ENCODE measurements at places on chromosomes 4 and X.

DNA sequence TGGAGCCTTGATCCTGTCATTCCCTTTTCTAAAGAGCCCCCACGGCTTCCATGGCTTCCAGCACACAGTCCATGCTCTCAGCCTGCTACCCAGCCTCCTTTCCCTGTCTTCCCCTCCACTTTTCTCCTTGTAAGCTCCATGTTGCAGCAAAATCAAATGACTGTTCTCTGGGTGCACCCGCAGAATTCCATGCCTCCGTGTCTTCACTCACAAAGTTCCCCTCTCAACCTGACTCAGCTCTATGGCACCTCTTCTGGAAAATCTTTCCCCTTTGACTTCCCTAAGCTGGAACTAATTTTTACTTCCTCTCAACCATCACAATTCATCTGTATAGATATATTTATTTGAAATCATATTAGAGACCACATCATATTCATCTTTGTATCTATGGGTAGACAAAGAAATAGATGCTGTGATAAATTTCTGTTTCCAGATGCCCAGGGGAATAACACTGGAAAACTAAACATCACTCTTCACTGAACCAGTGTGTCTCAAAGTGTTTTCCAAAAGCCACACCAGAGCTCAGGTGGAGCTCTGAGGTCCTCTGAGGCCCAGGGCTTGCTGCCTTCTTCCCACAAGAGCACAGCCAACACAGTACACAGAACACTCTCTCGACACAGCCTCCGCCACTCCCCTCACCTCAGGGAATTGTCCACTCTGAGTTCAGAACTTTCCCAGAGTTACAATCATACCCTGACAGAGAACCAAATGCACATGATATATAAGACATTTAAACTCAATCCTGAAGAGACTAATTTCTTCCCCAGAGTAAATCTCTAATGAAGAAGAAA lies 3.3 kb downstream of the SETD7 start:
- DNase-seq: no peak

DNA sequence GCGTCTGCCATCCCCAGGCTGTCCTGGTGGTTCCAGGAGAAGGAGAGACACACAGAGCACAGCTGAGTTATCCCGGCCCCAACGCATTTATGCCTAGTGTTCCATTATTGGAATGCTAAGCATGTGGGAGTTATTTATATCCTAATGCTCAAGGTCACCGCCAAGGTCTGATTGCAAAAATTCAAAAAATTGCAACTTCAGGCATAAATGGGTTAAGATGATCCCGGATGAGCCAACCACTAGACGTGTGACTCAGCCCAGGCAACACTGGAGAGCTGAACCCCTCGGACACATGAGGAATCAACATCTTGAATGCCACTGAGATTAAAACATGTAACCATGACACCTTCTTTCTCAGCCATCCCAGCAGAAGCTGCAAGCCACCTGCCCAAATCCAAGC lies 3.8 kb upstream of the ZCCHC4 start:
- no peak for DNase-seq

- no peak for DNase-seq
These were observed 97.1 kb upstream of the ATOH1 start for GRCh38 chr4:93731456-93731855.

GRCh38 chr4:52704661-52705060 lies 45.6 kb upstream of the USP46 start:
- no peak for DNase-seq

- DNase-seq: no peak
These were observed 1092.1 kb upstream of the PRKX start for GRCh38 chrX:4805502-4805901.

- DNase-seq: no peak
These were observed 9.9 kb downstream of the CENPVL3 start for GRCh38 chrX:51608766-51609165.

DNA sequence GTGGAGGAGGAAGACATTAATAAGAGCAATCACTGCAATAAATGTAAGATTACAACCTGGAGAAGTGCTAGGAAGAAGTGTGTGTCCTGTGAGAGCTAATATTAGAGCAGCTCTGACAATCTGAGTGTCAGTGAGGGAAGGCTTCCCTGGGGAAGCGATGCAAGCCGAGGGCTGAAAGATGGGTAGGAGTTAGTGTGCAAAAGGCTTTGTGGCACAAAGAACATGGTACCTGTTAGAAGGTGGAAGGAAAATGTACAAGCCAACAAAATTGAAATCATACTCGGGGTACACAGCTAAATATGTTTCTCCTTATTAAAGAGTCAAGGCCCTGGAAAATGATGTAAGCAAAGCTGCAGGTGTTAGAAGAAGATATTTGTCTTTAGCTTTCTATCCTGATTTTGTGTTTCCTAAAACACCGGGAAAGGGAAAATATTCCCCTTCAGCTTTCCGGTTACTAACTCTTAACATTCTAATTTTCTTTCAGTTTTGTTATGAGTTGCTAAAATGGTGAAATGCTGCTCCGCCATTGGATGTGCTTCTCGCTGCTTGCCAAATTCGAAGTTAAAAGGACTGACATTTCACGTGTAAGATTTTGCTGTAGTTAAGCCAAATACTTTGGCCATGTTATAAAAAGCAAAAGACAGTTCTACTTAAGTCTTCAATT lies 808 bp downstream of the THAP6 start:
- no peak for DNase-seq

DNA sequence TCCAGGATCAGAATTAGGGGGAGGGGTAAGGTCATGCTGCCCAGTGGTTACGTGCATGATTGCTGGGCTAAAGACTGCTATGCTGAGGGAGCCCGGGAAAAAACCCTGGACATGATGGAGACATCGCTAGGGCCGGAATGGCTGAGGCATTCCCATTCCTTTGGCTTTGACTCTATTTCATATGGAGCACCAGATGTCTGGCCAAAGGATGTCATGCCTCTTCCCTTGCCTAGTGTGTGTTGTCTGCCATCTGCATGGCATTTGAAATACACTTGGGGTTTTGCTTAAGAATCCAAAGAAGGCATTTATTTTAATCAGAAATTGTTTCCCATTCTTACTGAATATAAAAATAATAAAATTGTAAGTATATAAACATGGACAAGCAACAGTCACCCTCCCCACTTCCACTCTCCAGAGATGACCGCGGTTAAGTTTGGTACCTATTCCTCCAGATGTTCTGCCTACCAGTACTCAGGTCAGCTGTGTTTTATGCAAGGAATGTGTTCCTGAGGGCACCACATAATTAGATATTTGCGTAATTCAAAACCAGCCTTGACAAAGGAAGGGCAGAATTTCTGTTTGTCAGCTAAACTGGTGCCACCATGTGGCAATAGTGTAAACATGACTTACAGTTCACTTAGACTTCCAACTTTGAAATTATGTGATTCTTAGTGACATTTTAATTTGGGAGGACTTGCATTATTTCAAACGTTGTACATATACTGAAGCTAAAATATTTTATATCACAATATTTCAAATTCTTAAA lies 105.9 kb downstream of the CT47B1 start:
- no peak for DNase-seq

DNA sequence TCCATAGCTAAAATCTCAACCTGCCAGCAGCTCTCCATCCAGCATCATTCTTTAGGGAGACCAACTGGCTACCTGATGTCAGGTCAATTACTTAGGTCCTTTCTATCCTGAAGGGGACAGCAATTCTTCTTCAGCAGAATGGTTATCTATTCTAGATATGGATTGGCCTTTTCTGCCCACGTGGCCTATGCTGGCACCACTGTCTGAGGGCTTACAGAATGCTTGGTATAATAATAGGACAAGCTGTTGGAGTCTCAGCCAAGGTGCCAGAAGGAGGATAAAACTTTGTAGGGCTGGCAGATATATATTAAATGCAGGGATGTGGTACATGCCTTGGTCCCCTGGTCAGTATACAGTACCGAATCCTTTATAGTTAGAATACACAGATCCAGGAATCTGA lies 89.8 kb upstream of the C1GALT1C1 start:
- DNase-seq: no peak

DNA sequence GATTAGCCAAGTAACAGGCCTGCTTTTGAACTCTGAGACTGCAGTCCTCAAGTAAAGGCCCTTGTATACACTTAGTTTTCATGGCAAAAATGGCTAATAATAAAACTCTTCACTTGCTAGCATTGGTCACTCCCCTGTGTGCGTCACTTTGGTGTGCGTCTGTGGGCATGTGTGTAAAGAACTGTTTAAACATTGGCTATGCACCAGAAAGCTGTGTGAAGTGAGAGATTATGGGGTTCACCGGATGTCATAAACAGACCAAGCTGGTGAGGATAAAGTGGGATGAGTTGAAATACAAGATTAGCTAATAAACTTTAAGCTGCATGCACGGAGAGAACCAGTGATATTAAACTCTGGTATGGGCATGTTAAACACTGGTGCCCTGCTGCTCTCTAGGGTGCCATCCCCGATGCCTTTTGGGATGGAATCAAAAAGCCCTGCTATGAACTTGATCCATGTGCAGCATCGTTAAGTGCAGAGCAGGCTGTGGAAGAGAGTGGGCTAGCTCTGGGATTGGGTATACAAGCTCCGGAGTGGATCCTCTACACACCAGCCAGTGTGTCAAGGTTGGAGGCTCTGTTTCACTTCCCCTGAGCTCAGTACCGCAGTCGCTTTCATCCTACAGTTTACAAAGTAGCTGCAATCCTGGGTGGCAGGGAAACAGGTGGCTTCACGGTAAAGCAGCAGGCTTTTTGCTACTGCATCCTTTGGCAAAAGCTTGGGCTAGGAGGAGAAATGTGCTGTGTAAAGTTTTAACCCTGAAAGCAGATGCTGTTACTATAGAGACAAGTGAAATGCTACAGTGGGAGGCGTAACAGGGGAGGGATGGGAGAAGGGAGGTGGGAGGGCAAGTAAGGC lies 108.3 kb upstream of the SLC4A4 start:
- DNase-seq: no peak

DNA sequence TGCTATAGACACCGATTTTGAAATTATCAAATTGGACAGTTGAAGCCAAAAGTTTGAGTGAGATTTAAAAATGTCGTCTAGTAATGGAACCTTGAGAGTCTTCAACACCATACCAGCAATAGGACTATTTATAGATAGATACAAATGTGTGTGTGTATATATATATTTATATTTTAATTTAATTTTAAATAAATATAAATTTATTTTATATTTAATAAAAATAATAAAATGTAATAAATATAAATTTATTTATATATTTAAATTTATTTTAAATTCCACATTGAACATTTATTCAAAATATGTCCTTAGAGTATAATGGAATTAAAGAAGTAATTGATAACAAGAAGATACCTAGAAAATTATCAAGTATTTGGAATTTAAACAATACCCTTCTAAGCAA lies 221.9 kb upstream of the CXXC4 start:
- no peak for DNase-seq

DNA sequence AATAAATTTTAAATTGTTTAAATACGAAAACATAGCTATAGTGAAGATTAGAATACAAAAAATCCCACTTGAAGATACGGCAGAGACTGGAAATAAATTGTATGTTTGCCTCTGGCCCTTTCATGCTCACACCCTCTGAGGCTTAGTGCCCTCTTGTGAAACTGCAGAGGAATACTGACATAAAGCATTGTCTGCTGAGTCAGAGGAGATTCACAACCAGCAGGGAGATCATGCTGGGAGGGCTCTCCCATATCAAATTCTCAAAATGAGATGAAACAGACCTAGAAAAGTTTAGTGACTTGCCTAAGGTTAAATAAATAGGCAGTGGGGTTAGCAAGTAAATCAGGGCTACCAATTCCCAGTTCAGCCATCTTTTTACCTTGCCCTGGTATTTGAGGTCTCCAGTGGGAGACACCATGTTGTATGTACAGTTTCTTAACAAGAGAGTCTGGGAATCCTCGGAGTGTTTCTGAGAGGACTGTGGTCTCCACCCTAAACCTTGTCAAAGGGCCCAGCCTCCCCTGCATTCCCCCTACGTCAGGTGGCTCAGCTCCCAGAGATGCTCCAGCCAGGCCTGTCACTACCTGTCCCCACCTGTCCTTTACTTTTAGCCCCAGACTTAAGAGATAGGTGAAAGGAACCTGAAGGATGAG lies 581.4 kb upstream of the DIPK2B start:
- DNase-seq: no peak

- DNase-seq: no peak
These were observed 4.6 kb downstream of the P2RY4 start for GRCh38 chrX:70255452-70255851.

GRCh38 chr4:1956631-1957030 lies 52.1 kb downstream of the NELFA start:
- DNase-seq: no peak

DNA sequence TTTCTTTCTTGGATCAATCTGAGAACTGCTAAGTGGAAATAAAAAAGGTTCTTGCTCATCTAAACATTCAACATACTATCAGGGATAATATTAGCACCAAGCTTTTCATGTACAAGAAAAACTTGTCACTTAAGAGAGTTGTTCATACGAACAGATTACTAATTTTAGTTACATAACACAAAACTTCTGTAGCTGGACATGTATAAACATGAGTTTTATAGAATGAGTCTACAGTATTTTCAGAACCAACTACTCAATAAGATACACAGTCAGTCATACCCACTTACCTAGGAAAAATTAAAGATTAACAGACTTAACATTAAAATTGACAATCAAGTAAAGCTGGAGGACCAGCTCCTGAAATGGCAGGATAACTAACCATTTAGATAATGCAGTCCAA lies 540.1 kb upstream of the FAM241A start:
- DNase-seq: no peak

- no peak for DNase-seq
These were observed at the start of gene NAT8L for GRCh38 chr4:2059046-2059725. Gene NAT8L, plus strand, starts transcription at chr4:2059327. Its CDS starts 185 bp downstream, at chr4:2059512.

DNA sequence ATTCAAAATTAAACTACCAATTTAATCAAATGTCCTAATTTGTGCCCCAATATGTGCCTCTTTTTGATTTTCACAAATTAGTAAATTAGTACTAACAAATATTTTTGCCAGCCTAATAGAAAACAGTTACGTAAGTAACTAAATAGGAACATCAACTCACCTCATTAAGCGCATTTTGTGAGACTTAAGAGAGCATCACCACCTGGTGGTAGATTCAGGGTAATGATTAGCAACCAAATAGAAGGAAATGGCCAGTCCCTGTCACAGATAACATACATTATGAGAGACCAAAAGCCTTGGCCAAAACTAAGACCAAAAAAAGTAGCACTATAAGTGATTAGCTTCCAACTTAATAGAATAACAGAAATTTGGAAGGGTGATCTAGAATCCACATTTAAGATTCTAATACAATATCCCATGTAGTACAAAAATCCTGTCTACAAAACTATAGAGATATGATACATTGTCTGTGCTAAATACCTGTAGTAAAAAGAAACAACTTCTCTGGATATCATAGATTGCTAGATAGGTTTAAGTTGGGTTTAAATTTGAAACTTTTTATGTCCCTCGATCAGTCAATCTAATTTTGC lies 46.7 kb downstream of the C4orf46 start:
- DNase-seq: peak; percentile 13

DNA sequence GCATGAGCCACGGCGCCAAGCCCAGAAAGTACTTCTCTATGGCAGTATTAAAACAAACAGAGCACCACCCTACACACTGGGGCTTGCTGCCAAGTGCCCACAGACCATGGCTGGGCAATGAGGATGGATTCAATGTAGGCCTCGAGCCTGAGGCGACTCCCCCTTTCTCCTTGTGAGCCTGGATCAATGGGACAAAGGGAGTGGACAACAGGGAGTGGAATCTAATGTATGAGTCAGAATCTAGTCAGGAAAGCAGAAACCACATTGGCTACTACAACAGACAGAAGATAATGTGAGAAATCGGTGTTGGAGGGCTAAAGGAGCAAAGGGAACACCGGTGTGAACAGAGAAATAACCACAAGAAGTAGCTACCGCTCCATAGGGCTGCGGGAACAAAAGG lies 37.7 kb upstream of the OCIAD2 start:
- DNase-seq: no peak

GRCh38 chr4:124044867-124045266 lies 648.3 kb downstream of the SPRY1 start:
- no peak for DNase-seq

GRCh38 chr4:79241846-79242245 lies 84.0 kb downstream of the NAA11 start:
- no peak for DNase-seq
